Fibroblast of villous mesenchyme (primary cell): ENCODE measurements at places on chromosomes 4 and X.

- no peak for DNase-seq
These were observed 4.1 kb downstream of the MSANTD1 start for GRCh38 chr4:3252831-3253641.

- DNase-seq = no peak
These were observed 168.9 kb downstream of the DCTD start for GRCh38 chr4:182748283-182748682.

DNA sequence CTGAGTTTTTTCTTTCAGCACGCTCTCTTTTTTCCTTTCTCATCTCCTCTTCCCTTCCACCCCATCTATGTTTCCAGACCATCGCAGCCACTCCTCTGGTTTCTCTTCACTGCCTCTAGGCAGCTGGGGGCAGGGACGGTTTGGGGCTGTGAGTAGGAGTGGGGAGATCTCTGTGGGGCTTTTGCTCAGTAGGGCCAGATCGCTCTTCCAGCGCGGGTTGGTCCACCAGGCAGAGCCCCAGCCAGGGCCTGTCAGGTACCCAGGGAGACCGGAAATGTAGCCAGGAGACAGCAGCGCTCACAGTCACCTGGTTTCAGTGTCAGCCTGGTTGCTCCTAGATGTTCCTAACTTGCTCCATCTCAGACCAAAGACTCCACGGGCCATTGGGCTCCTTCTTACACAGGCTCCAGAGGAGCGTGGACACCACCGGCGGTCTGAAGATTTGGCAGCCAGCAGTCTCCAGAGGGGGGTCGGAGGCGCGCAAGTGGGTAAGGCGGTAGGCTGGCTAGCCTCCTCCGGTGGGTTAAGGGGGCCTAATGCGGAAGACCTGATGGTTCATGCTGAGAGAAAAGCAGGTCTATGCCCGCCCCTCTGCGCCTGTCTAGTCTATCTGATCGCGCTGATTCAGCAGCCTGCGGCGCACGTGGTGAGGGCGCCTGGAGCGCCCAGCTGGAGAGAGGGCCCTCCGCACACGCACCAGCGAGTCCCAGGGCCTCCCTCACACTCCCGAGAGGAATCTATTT is 1.8 kb downstream of the FGF5 start:
- DNase-seq = peak; percentile 21

DNA sequence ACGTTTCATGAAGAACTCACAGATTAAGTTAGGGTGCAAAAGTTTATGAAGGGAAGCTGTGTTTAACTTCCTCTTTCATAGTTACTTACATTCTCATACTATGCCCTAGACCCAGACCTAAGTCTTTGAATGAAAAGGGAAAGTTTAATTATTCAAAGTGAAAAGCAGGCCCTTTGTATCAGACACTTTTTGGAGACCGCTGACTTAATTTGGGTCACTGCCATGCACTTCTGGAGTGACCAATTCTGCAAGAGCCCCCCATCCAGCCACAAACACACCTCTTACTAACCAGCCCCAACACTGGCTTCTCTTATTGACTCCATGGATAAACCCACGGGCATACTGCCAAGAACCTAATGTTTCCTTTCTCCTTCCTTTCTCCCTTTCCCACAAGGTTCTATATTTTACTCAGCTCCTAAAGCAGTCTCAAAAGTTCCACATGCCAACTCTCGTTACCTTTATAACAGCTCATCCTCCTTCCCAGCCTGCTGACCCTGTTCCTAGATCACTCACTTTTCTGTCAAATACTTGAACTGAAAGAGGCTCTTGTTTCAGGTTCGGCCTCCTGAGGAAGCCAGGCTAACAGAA is 34.5 kb downstream of the ABCE1 start:
- DNase-seq = peak; percentile 30

DNA sequence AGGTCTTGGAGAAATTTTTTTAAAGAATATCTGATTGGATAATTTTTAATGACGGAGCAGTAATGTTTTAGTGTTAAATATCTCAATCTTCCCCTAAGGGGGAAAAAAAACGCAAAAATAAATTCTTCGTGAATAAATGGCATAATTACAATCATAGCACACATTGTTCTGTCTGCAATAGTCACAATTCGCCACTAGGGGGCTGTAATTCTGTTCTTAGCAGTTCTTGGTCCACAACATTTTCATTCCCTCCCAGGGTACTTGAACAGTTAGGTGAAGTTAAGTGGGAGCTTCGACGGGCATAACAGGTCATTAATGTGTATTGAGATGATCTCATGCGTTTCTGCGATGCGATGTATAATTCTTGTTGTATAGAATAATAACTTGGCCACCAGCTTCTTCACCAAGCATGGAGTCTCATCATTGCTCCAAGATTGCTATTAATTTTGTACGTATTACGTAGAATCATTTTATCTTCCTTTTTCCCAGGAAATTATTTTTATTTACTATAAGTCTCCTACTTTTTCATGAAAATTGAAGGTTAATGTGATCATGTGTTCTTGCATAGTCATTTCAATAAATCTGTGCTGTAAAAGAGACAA is 27.2 kb downstream of the HTR2C start:
- DNase-seq = peak; percentile 44

GRCh38 chr4:54094451-54094850 is 5.5 kb upstream of the GSX2 start:
- DNase-seq = no peak
